ENCODE measurements at places on chromosomes 4 and X.

DNA sequence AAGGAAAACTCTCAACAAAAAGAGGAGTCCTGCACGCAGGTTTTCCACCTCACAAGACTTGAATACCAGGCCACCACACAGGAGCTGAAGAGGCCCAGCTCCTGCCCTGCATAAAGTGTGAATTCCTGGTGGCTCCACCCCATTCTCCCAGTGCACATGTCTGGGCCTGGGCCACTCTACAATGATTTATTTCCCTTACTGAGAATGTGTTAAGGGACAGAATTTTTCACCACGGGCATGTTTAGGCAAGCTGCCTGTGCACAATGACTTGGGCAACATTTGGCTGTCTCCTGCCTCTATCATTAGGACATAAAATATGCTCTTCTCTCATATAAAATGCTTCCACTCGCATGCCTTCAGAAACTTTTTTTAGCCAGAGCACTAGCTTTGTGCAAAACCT lies 197.1 kb downstream of the SLC7A11 start:
- no peak for DNase-seq

- DNase-seq = no peak
Measured at GRCh38 chr4:114827651-114828050, 229.0 kb downstream of the UGT8 start.

DNA sequence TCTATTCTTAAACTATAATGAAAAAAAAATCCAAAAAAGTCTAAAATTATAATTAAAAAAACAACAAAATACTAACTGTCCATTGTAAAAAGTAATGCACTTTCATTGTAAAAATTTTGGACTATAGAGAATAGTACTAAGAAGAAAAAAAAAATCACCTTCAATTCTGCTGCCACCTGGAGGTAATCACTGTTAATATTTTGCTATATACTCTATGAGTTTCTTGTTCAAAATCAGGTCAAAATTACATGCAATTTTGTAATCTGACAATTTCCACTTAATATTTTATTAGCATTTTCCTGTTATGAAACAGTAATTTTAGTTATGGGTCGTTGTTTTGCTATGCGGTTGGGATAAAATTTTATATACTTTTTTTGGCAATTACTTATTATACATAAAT lies 62.0 kb downstream of the HTT start:
- no peak for DNase-seq

DNA sequence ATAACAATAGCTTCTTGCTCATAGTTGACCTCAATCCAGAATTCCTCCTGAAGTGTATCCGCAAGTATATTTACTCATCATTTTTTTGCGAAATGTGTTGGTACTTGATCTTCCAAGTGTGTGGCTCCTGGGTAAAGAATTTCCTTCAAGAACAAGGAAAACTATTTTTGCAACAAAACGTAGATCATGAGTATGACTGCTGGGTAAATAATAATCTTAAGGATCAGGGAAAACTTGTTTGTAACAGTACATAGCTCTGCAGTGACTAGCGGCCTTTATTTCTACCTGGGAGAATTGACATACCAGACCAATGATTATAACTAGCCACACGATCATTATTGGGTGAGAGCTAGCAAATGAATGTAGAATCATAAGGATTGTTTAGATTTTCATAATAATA lies 1311.7 kb downstream of the ARAP2 start:
- no peak for DNase-seq

DNA sequence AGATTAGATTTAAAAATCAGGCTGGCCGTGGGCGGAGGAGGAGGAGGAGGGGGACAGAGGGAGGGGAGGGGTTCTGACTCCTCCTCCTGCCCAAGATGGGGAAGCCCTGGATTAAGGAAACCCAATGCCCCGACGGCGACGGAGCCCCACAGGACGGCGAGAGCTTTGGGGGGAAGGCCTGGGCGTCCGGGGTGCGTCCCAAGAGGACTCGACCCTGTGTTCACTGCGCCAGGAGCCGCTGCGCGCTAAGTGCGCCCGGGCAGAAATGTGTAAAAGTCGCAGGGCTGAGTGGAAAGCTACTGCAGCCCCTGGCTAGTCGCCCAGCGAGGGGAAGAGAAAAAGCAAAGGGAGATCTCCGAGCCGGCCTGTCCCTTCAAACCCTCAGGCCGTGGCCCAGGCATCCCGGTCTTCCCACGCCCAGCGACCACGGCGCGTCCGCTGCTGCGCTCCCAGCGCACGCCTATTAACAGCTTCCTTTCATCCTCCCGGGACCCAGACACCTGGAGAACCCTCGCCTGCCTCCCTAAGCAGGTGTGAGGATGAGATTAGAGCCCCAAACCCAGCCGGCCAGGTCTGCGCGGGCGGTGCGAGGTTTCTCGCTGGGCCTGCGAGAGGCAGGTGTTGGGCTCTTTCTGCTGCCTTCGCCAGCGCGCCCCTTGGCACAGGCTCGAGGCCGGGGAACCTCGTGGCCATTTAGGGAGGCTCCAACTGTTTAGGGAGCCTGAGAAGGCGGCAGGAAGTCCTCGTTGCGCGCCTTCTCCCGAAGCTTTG lies 1.4 kb upstream of the RPS6KA3 start:
- peak; percentile 2 for DNase-seq

DNA sequence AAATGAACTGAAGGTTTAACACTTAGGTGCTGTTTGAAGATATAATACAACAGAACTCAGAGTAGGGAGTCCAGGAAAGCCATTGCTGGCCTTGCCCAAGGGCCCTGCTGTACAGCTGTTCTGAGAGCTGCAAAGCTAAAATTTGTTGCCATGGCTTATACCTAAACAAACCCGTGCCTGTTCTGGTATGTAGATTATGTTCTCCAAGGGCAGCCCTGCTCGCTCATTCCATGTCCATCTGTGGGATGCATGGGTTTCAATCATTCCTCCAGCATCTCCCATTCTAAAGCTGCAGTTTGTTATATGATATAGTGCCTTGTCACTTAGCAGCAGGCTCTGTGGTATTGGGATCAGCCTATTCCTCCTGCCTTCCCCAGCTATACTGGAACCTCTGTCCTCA lies 80.8 kb upstream of the BMPR1B start:
- DNase-seq = no peak

- DNase-seq = no peak
Measured at GRCh38 chr4:16437836-16438235, 211.6 kb upstream of the TAPT1 start.

DNA sequence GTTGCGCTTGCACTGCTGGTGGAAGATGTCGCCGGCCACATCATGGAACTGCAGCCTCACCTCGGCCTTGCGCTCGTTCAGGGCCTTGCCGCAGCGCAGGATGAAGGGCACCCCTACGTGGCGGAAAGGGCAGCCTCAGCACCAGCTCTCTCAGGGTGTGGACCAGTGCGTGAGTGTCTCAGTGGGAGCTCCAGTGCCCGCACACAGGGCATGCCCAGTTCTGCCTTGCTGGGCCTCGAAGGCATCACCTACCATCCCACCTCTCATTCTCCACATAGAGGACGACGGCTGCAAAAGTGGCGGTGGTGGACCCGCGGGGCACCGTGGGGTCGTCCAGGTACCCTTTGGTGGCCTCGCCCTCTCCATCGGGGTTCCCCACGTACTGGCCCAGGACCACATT lies 14.0 kb downstream of the G6PD start:
- DNase-seq = no peak

DNA sequence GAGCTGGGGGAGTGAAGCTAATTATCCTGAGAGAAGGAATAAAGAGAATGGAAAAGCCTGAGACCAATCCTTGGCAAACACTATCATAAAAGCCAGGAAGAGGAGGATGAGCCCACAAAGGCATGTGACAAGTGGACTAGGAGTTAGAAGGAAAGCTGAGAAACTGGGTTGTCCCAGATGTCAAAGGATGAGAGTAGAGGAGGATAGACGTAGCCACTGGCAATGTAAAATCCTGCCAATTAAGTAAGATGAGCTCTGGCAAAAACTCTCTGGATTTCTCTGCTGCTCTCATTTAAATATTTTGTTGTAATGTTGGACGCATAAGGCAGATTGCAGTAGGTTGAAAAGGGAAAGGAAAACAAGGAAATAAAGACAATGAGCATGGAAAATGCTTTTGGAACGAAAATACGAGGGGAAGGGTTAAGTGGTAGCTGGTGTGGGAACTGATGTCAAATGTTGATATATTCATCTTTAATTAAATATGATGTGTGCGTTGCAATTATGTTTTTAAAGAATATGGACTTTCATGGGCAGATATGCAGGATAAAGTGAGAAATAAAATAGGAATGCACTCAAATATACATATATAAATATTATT lies 14.2 kb upstream of the VEGFC start:
- no peak for DNase-seq

- DNase-seq = no peak
Measured at GRCh38 chrX:18946157-18946556, 37.8 kb downstream of the PHKA2 start.

DNA sequence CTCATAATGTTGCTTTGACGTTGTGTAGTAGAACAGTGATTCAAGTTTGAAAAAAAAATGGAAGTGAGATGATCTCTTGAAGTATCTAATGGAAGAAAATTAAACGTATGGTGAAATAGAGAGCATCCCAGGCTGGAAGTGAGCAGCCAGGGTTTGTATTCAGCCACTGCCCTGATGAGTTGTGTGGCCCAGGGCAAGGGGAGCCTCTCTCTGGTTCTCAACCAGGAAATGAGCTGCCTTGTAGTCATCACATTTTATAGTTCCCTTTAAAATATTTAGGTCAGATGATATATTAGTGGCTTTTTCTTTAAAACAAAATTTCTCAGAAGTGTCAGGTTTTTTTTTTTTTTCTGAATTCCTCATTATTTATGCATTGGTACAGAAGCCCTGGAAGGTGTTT lies 150.3 kb downstream of the GPAT3 start:
- DNase-seq = no peak

DNA sequence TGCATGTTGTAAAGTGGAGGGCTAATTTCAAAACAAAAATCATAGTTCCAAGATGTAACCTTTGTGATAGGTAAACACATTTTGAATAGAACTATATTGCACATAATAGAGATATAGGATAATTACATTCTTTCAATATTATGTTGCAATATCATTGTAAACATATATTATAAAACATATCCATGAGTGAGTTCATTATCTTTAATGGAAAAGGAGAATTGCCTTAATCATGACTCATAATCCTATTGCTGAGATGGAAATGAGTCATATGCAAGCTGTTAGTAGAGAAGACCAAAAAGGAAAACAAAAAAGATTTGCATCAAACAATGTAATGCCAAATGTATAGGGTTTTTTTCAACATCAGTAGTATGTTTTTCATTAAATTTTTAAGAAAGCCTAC lies 73.7 kb upstream of the WDR44 start:
- no peak for DNase-seq

GRCh38 chr4:121953860-121954259 lies 2.0 kb upstream of the TRPC3 start:
- DNase-seq = no peak

DNA sequence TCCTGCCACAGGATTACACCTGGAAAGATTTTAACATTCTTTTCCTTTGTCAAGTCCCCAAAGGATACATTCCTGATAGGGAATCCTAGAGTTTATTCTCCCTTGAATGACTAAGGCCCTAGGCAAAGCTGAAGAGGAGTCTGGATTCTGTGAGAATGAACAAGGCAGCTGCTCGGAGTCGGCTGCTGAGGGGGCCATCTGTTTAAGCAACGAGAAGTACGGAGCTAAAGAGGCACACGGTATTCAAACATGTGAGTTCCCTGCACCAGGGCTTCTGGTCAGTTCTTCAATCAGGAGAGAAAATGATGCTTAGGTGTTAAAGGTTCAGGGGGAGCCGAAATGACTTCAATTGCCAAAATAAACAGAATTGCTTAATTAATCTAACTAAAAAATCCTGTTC lies 97.6 kb downstream of the MGST2 start:
- DNase-seq = no peak

DNA sequence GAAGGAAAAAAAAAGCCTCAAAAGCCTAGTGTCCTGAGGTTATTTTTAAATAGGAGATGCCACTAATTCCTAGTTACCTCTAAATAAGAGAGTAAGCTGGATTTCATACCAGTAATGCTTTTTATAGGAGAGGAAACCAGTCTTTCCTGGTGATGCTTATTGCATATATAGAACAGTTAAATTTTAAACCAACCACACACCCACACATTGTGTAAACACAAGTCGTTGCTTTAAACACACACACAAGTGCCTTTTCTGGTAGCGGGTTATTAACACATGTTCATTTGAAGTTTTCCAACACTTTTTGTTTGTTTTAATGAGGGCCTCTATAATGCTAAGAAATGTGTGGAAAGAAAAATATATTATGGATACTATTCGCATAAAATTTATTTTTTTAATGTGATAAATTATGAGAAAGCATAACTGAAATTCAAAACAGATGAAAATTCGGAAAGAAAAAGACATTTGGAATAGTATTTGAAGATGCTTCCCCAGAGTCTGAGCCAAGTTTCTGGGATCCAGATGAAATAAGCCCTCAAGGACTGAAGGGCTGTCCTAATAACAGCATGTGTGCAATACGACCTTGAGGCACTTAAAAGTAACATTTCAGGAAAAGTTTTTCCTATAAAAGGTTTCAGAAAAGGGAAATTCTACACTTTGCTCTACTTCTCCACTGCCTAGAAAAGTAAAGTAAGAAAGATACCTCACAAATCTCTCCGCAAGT lies 2.0 kb downstream of the ANTXR2 start:
- no peak for DNase-seq

- DNase-seq = no peak
Measured at GRCh38 chr4:5079581-5079980, 28.3 kb downstream of the STK32B start.

- DNase-seq = no peak
Measured at GRCh38 chr4:124694306-124694705, 18.2 kb downstream of the ANKRD50 start.

DNA sequence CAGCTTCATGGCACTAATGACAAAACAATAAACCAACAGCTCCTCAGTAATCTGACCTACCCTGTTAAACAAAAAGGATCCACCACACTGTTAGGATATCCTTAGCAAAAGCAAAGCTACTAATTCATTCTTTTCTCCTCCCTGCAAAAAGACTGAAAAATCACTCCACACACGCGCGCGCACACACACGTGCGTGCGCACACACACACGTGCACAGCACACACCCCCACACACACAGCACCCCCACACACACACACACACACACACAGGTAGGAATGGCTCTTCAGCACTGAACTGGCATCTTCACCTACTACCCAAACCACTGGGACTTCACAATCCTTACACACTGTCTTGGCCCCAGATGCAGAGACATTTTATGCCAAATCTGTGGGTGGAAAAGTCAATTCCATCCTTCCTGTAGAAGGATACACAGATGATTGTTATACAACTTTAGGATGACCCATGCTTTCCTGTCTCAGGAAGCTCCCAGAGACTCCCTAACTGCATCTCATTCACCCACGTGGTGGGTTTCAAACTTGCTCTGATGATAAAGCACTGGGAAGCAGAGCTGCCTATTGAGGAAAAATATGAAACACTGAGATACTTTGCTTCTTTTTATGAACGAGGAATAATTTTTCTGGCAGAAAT lies 102.5 kb downstream of the TSPAN5 start:
- no peak for DNase-seq

- no peak for DNase-seq
Measured at GRCh38 chr4:129823105-129823504, 727.2 kb downstream of the C4orf33 start.

- DNase-seq = no peak
Measured at GRCh38 chr4:168549143-168549542, 52.3 kb downstream of the PALLD start.

GRCh38 chr4:113444386-113444785 lies 317.2 kb downstream of the CAMK2D start:
- DNase-seq = no peak

- no peak for DNase-seq
Measured at GRCh38 chrX:134601240-134601765, 57.0 kb downstream of the PLAC1 start.

Data from activated naive CD4-positive, alpha-beta T cell treated with Interleukin-2 at 50 U/mL for 16 hours (primary cell).